T-helper 22 cell (primary cell): ENCODE measurements at places on chromosomes 11 and 22.

GRCh38 chr11:73854680-73855079 is 22.0 kb downstream of the COA4 start:
- DNase-seq: no peak

DNA sequence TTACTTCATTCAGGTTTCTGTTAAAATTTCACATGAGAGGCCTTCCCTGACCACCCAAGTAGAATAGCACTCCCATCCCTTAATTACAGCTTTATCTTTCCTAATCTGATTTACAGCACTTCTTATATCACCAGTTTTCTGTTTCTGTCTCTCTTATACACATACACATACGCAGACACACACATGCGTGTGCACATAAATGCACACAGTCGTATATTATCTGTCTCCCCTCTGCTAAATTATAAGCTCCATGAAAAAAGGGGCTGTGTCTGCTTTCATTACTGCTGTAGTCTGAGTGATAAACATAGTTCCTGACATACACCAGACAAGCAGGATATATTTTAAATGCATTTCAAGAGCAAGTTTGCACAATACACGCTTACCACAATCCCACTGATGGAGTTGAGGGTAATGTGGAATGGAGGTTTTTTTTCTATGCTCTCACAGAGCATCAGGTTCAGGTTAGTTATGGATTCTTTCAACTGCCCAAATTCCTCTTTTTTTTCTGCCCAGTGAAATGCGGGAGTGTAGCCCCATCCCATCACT is 13.7 kb upstream of the TOP3B start:
- no peak for DNase-seq

DNA sequence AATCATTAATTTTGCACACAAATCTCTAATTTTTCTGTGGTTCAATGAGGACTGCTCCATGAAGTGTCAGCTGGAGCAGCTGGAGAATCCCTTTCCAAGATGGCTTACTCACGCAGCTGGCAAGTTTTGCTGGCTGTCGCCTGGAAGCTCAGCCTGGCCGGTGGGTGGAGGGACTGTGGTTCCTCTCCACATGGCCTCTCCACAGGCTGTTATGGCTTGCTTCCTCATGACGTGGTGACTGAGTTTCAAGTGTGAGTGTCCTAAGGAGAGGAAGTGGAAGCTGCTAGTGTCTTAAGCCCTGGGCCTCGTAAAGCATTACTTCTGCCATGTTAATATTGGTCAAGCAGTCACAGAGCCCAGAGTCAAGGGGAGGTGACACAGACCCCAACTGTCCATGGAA is 14.0 kb upstream of the NRIP3 start:
- DNase-seq: no peak

DNA sequence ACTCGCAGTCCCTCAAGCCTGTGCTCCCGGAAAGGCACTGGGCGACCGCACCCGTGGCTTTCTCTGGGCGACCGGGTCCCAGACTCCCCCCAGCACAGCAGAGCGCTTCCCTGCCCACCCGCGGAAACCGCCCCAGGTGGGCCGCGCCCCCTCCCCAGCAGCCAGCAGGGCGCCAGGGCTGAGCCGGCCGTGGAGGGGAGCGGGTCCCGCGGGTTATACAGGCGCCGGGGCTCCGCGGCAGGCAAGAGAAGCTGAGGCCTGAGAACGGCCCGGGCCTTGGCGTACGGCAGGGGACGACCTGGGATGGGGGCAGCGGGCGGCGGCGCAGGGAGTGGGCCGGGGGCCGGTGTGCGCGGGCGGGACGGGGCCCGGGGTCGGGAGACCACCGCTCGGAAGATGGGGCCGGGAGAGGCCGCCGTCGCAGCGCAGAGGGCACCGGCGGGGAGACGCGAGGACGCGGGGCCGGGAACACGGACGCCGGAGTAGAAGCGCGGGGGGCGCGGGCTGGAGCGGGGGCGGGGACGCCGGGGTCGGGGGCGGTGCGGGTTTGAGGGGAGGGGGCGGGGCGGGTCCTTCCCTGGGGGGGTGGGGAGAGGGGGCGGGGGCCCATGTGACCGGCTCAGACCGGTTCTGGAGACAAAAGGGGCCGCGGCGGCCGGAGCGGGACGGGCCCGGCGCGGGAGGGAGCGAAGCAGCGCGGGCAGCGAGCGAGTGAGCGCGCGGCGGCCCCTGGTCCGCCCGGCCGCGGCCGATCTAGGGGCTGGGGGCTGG is at the start of gene MDK:
MDK (plus strand) TSS at position 622 of the 771 bp plus-strand sequence. CDS start 389 bp downstream, outside the sequence.
- DNase-seq: no peak

DNA sequence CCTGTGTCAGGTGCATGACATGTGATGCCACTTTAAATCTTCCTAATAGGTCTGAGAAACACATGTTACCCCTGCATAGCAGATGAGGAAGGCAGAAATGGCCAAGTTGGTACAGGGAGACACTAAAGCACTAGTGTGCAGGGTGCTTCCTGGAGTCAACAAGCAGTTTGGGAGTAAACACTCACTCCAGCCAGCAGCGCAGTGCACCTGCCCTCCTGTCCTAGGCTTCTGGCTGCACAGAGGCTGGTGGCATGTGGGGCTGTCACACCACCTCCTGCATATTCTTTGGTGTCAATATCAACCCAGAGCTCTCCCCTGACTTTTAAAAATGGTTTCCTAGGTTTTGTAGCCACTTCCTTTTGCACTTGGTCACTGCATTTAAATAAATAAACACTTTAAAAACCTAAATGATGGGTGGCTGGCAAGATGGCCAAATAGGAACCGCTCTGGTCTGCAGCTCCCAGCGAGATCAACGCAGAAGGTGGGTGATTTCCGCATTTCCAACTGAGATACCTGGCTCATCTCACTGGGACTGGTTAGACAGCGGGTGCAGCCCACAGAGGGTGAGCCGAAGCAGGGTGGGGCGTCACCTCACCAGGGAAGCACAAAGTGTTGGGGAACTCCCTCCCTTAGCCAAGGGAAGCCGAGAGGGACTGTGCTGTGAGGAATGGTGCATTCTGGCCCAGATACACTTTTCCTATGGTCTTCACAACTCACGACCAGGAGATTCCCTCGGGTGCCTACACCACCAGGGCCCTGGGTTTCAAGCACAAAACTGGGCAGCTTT is 33.5 kb downstream of the GAB4 start:
- no peak for DNase-seq

- no peak for DNase-seq
Observed at GRCh38 chr11:488062-488461, 19.0 kb downstream of the RNH1 start.

- no peak for DNase-seq
Observed at GRCh38 chr22:38260761-38261681, 11.8 kb downstream of the TMEM184B start.

- no peak for DNase-seq
Observed at GRCh38 chr11:70675697-70676374, 277.5 kb downstream of the CTTN start.

- DNase-seq: no peak
Observed at GRCh38 chr11:132314911-132315455, 944.6 kb downstream of the NTM start.

DNA sequence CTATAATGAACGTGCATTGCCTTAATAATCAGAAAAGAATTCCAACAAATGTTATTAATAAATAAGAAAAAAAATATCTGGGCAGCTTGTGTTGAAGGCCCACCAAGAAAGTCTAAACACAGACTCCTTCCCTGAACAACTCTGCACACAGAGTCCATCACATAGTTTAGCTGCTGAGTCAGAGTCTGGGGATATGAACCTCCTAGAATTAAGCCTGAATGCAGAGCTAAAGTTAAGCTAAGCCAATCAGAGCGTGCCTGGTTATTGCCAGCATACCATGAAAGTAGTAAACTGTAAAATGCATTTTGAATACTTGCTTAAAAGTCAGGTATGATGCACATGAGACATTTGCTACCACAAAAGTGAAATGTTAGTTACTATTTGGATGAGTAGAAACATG is 25.6 kb upstream of the TENM4 start:
- no peak for DNase-seq

GRCh38 chr11:34857463-34857862 is 58.7 kb downstream of the APIP start:
- DNase-seq: no peak

GRCh38 chr11:77981346-77981947 is 13.0 kb downstream of the INTS4 start:
- DNase-seq: no peak
